Myocyte (in vitro differentiated cells): ENCODE measurements at places on chromosomes 13 and 19.
A peak's percentile ranks its signal among the peaks of the same experiment; 100 is the strongest.

DNA sequence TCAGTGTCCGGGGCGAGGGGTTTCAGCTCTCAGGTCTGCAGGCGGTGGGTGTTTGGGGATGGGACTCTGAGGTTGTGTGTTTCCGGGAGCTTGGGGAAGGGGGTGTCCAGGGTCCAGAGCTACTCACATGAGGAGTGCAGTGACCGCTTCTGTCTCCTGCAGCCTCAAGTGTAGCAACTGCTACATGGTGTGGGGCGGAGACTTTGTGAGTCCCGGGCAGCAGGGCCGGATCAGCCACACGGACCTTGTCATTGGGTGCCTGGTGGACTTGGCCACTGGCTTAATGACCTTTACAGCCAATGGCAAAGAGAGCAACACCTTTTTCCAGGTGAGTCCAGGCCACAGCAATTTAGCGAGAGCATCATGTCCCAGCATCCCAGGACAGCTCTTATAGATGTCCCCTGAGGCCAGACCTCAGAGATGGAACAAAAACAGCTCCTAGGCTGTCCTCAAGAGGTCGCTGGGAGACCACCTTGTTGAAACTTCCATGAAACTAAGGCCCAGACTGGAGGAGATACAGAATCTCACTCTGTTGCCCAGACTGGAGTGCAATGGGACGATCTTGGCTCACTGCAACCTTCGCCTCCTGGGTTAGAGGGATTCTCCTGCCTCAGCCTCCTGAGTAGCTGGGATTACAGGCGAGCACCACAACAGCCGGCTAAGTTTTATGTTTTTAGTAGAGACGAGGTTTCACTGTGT is 44.9 kb downstream of the RYR1 start:
- DNase-seq = no peak

- peak; percentile 98 for DNase-seq
Measured at GRCh38 chr13:30870049-30870884, 35.8 kb upstream of the MEDAG start.

GRCh38 chr19:8148410-8149260 is 757 bp downstream of the FBN3 start:
- no peak for DNase-seq

DNA sequence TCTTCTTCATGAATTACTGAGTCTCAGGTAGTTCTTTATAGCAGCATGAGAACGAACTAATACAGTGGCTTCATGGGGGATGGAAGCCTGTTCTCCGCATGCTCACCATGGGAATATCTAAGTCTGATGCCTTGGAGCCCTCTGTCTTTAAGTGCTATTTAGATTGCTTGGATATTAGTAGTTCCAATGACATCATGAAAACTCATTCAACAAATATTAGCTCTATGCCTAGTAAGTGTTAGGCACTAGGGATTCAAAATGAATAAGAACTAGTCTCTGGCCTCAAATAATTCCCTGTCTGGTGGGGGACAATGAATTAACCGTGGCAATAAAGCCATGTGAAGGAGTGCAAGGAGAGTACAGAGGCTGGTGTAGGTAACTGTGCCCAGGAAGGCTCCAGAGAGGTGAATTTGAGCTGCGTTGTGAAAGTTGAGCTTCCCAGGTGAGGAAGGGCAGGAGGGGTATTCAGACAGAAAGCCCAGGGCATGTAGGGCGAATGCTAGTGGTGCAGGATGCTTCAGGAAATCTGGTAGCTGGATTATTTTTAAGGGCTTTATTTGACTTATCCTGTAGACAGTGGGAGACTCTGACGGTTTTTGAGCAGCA is 6.1 kb upstream of the WASF3 start:
- no peak for DNase-seq

GRCh38 chr13:32455594-32455903 is 27.6 kb upstream of the N4BP2L1 start:
- no peak for DNase-seq

GRCh38 chr13:82800391-82800790 is 1081.9 kb downstream of the SLITRK1 start:
- DNase-seq = peak; percentile 48

- no peak for DNase-seq
Measured at GRCh38 chr19:50962245-50962644, 7.1 kb downstream of the KLK6 start.
